ENCODE measurements at places on chromosomes 4 and X.

DNA sequence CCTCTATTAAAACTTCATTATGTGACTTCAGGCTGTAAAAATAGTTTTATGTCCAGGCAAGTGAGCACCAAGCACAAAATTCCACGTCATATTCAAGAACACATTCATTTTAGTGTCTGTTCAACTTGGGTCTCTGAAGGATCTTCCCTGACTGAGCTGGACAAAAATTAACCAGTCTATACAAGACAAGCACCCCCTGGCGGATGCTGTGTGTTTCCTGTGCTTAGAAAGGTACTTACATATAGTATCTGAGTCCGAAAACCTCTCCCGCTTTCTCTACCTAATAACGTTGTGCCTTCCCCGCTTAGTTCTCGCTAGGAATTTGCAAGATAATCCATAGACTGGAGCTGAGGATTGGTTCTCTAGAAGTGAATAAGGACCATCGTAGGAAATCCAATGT is 2214.5 kb upstream of the TENM3 start:
- DNase-seq = peak; percentile 58

- no peak for DNase-seq
Measured at GRCh38 chrX:31170792-31171191, 99.0 kb upstream of the FTHL17 start.

DNA sequence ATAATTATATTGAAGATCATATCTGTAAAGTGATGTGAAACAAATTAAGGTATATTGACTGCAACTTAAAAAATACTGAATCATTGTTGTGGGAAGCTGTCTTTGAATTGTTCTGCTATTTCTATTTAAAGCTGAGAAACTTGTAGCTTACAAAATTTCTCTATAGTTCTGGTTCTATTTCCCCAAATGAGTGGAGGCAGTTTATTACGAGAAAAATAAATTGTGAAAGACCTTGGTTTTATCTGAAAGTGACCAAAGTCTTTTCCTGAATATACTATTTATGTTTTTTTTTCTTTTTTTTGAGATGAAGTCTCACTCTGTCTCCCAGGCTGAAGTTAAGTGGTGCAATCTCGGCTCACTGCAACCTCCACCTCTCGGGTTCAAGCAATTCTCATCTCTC is 165.4 kb downstream of the SH3BGRL start:
- no peak for DNase-seq

GRCh38 chr4:88017516-88018297 is 10.3 kb downstream of the PKD2 start:
- DNase-seq = no peak

All from endothelial cell (in vitro differentiated cells).